ENCODE measurements at places on chromosomes 2 and 18.

- DNase-seq: no peak
These were observed 8.7 kb downstream of the NXPH2 start for GRCh38 chr2:138771534-138771933.

DNA sequence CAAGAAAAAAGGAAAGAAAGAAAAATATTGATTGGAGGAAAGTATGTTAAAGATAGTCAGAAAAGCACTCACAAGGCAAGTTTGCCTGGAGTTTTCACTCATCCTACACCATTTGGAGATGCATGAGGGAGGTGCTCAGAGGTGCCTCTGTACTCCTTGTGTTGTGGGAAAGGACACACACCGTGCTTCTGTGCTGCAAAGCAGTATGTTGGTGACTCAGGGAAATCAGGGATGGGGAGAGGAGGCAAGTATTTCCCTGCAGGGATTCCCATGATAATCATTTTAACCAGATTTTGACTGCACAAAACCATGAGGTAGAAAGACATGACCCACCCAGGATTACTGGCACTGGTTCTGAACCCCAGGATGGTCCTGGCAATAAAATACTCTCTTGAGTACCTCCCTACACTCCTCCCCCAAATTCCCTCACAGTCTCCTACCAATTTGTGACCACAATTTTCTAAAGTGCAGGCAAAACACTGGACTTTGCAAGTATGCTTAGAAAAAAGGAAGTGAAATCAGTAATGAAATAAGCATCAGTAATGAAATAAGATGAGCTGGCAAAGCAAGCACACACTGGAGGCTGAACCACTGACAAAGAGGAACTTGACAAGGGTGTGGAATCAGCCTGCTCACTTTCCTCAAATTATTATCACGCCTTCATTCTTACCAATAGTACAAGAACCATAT, 155.5 kb upstream of the ACVR2A start:
- DNase-seq: no peak

- no peak for DNase-seq
These were observed 25.9 kb upstream of the SGPP2 start for GRCh38 chr2:222398446-222398885.

- DNase-seq: no peak
These were observed 28.1 kb upstream of the TDRD15 start for GRCh38 chr2:21095714-21096113.

DNA sequence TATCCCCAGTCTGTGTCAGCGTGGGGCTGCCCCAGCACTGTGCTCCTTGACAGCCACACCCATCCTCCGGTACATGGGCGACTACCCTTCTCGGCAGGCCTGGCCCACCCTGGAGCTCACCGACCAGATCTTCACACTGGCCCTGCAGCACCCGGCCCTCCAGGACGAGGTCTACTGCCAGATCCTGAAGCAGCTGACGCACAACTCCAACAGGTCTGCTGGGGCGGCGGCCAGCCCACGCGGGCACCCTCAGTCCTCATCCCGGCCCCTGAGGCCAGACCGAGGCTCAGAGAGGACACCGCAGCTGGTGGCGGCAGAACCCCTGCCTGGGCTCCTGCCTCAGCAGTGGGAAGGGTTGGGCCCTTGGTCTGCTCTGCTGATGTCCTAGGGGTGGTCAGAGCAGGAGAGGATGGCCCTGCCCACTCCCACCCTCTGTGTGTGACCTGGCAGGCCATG, 14.4 kb upstream of the GPR17 start:
- DNase-seq: no peak
